Testis (tissue), 5 donors: ENCODE measurements at places on chromosomes 13 and 19. TPM values are rescaled to one million over a fixed set of nuclear protein-coding genes. Genes with fewer than 3 reads are reported as not detected.

DNA sequence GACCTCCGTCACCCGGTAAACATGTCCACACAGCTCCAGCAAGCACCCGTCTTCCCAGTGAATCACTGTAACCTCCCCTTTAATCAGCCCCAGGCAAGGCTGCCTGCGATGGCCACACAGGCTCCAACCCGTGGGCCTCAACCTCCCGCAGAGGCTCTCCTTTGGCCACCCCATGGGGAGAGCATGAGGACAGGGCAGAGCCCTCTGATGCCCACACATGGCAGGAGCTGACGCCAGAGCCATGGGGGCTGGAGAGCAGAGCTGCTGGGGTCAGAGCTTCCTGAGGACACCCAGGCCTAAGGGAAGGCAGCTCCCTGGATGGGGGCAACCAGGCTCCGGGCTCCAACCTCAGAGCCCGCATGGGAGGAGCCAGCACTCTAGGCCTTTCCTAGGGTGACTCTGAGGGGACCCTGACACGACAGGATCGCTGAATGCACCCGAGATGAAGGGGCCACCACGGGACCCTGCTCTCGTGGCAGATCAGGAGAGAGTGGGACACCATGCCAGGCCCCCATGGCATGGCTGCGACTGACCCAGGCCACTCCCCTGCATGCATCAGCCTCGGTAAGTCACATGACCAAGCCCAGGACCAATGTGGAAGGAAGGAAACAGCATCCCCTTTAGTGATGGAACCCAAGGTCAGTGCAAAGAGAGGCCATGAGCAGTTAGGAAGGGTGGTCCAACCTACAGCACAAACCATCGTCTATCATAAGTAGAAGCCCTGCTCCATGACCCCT, 9.0 kb upstream of the CEACAM5 start:
- DNase-seq, result no peak

DNA sequence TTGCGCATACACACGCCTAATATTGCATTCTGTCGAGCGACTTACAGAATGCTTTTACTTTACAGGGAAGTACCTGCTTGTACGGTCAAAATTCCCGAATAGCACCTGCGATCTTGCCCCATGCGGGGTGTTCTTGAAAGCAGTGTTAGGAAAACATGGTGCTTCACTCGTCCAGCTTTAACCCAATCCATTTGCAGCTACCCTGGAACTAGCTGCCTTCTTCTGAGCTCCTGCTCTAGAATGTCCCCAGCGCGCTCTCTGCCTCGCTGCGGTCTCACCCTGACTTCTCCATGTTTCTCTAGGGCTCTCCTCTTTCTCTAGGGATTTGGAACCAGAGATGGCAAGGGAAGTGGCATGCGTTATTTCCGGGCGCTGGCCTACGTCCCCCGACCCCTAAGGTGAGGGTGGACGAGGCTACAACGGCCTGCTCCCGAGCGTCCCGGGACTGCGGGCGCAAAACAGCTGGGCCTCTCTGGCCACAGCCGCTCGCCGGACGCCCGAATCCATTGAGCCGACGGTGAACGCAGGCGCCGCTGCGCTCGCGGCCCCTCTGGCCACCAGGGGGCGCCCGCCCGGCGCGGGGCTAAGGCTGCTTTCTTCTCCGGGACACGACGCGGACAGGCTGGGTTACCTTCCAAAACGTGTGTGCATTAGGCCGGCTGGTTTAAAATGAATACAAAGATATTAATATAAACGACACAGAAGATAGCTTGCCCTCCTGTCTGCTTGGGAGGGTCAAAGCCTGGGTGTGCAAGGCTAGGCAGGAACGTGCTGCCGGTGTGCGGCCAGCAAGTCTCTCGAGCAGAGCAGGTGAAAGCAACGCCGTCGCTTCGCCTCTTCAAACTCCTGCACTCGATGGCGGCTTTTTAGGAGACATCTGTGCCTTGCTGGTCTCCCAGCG, 1.8 kb upstream of the SPRY2 start:
- DNase-seq, result peak; percentile 87

DAND5 gene
- polyA plus RNA-seq, result 0.16 TPM

TMPRSS9 gene
- 3.5 TPM for polyA plus RNA-seq

GRCh38 chr13:24179486-24179850, 18.9 kb downstream of the SPATA13 start:
- DNase-seq, result no peak

GRIN2D gene
- 1.4 TPM for polyA plus RNA-seq

FUT6 gene
- polyA plus RNA-seq, result 0.84 TPM

DNA sequence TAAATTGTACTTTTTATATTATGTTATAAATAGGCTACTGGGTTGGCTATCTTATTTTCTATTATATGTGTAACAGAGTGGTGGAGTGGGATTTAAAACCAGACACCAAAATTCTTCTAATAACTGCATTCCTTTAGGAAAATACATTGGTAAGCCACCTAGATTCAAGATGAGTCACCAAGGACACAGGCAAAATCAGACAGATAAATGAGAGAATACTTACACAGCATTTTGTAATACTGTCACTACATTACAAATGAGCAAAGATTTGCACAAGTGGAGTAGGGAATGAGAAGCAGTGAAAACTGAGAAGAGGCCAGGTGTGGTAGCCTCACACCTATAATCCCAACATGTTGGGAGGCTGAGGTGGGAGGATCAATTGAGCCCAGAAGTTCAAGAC, 6.2 kb upstream of the SPART start:
- no peak for DNase-seq

DNA sequence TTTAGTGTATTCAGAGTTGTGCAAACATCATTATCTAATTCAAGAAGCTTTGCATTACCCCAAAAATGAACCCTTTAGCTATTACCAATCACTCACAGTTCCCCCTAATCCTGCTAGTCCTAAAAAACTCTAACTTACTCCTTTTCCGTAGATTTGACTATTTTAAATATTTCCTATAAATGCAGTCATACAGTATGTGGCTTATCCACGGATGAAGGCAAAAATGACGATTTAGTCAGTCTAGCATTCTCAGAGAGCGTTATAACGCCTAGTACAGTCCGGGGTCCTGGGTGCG, 587 bp upstream of the ZNF383 start:
- DNase-seq, result no peak

PLPP2 gene
- polyA plus RNA-seq, result 12.0 TPM

DNA sequence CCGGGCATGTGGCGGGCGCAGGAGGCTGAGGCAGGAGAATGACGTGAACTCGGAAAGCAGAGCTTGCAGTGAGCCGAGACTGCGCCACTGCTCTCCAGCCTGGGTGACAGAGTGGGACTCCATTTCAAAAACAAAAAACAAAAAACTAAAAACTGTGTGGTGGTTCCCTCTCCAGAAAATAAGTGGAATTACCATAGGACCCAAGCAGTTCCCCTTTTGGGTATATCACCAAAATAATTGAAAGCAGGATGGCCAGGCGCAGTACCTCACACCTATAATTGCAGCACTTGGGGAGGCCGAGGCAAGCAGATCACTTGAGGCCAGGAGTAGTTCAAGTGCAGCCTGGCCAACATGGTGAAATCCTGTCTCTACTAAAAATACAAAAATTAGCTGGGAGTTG, 15.7 kb upstream of the LDLR start:
- no peak for DNase-seq

- DNase-seq, result no peak
These were observed 313.2 kb downstream of the UQCRFS1 start for GRCh38 chr19:28899703-28900102.

- DNase-seq, result peak; percentile 97
These were observed 439 bp downstream of the RAB11B start for GRCh38 chr19:8390617-8390981.

DNA sequence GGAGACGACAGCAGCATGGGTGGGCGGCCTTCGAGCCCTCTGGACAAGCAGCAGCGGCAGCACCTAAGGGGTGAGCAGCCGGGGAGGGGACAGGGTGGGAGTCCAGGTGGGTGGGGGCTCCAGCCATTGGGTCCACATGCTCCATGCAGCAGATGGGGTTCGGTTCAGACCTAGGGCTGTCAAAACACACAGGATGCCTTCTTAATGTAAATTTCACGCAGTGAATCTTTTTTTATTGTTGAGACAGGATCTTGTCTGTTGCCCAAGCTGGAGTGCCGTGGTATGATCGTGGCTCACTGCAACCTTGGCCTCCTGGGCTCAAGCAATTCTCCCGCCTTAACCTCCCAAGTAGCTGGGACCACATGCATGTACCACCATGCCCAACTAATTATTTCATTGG, 15.9 kb downstream of the PGLS start:
- no peak for DNase-seq

ZNF667 gene
- polyA plus RNA-seq, result 7.6 TPM

DNA sequence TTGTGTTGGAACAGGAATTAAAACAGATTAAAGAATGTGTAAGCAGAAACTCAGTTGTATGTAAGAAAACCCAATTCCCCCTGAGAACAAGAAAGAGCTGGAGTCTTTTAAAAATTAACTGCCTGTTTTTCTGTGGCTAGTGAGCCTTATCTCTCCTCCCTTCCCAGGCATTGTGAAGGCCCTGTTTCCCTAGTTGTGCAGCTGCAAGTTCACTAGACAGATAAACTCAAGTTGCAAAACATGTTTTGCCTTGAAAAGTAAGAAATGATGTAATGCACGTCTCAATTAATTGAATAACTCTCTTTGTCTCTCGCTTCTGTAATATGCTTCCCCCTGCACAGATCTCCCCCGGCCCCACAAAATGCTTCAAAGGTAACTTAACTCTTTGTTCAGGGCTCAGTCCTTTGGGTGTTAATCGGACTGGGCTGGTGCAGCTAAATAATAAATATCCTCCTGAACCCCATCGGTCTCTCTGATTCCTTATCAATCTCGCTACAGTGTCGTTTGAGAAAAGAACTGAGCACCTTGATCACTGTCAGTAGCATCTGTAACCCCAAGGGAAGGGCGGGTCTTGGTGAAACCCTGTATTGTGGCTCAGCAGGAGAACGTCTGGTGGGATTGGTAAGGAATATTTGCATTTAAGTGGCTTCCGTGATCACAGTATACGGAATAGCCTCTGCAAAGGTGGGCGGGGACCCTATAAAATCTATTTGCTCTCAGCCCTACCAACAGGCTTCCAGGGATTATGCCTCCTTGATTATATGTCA, 1.6 kb upstream of the ZNF556 start:
- DNase-seq, result no peak
